ENCODE measurements at places on chromosomes 7 and 10. TPM values are rescaled to one million over a fixed set of nuclear protein-coding genes. Genes with fewer than 3 reads are reported as not detected.
A peak's percentile ranks its signal among the peaks of the same experiment; 100 is the strongest.

- no peak for DNase-seq
These were observed 10.8 kb upstream of the CLDN4 start for GRCh38 chr7:73820013-73820412.

DNA sequence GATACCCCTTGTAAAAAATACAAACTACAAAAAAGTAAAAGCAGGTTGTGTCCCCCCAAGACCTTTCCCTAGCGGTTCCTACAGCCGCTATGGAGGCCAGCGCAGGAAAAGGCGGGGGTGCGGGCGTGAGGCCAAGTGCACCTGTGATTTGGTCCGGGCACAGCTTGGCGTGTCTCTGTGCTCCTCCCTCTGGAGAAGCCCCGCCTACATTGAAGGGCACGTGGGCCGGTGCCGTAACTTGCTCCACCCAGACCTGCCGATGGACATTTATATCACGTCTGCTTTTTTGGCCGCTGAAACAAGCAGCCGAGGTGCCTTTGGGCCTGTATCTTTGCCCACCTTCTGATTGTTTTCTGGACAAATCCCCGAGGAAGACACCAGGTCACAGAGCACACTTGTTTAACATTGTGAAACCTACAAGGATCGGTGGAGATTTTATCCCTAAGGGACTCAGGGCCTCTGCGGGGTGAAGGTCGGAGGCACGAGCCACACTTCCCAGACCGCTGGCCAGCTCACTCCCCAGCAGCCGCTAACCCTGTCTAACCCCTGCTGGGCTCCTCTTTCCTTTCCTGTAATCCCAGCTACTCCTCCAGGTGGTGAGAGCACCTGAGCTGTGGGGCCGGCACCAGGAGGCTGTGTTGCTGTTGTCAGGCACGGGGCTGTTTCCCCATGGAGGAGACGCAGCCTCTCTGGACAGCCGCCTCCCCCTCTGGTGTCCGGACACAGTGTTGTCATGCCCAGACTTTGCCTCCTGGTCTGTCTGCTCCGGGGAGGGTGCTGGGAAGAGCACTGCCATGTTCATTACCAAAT lies 18.8 kb upstream of the INPP5A start:
- DNase-seq, result no peak

GRCh38 chr10:969473-970150 lies 18.6 kb upstream of the GTPBP4 start:
- no peak for DNase-seq

DNA sequence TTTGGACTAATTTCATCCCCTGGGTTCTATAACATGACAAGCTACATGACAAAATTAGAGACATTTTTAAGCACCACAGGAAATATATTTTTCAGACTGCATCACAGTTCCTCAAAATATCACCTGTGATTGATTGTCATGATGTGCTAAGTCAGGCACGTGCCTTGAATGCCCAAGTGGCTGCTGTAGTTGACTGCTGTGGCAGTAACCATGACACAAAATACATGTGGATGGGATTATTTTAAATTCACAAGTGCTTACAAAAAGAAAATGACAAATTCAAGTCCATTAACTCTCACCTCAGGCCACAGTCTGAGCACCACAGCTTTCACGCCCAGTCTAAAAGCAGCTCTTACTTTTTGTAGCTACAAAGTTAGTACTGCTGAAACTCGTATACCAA lies 45.5 kb downstream of the TNPO3 start:
- no peak for DNase-seq

DNA sequence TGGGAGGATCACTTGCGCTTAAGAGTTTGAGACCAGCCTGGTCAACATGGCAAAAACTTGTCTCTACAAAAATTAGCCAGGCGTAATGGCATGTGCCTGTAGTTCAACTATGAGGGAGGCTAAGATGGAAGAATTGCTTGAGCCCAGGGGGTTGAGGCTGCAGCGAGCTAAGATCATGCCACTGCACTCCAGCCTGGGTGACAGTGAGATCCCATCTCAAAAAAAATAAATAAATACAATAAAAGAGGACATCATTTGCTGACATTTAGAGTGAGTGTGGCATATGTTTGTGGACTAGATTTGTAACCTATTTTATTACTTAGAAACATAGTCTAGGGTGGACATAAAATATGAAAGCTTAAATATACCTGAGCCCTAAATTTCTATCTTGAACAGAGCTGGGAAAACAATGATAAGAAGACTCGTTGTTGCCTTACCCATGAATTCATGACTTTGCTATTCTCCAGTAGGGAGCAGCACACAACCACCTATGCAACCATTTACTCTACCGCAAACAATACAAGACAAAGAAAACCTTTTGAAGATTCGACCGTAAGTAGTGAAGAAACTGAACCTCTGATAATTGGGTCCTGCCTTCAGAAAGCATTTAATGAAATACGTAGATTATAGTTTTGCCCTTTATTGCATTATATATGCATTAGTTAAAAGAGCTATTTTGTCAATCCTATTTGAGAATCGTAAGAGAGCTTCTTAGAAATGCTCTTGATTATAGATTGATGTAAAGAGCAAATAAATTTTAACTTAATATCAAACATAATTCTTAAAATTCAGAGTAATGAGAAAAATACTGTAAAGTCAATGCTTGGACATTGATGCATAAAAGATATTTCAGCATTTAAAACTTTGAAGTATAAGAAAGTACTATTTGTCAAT lies 83.5 kb downstream of the GNAT3 start:
- peak; percentile 84 for DNase-seq

DNA sequence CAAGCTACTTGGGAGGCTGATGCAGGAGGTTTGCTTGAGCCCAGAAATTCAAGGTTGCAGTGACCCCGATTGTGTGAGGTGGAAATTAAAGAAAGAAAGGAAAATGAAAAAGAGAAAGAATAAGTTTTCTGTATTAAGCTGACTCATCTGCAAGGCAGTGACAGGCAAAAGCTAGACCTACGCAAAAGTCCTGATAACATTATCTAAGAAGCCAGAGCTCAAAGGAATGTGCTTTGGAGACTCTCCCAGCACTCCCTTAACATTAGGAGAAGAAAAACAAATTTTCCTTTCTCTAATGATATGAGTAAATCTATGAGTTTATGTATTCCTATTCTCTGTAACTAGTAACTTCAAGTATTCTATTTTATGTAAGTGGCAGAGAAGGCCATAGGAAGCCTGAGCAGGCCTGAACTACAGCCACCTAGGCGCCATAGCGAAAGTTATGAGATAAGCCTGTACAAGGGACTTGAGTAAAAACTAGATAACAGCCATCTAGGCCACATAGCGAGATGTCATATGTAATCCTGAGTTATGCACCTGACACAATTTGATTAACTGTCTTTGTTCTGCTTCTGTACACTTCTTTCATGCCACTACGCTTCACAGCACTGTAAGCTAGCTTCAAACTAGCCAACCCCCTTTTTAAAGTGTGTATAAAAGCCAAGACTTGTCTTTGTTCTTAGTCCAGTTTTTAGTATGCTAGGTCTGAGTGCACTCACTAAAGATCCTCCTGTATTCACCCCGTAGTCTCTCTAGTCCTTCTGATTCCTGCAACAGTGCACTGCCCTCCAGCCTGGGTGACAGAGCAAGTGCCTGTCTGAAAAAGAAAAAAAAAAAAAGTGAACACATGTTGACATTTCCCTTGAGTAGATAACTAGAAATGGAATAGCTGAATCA lies 9.4 kb upstream of the ZWINT start:
- DNase-seq, result peak; percentile 11

DNA sequence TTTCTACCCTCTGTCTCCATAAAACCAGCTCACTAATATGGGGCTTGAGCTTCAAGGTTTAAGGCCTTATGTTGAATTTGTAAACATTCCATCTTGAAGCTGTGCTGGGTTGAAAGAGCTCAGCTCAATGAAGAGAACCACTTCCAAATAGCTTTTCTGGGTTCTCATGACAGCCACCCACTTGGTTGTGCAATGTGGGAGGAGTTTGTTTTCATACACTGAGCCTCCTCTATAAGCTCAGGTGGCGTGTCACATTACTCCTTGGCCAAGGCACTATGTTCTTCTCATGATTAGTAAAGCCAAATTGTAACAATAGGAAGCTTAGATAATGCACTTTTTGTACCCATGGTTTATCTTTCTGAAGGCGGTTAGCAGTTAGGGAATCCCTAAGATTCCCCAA lies 265.6 kb downstream of the PTEN start:
- DNase-seq, result no peak

- no peak for DNase-seq
These were observed 9.6 kb downstream of the GPRIN2 start for GRCh38 chr10:46546591-46547540.

DNA sequence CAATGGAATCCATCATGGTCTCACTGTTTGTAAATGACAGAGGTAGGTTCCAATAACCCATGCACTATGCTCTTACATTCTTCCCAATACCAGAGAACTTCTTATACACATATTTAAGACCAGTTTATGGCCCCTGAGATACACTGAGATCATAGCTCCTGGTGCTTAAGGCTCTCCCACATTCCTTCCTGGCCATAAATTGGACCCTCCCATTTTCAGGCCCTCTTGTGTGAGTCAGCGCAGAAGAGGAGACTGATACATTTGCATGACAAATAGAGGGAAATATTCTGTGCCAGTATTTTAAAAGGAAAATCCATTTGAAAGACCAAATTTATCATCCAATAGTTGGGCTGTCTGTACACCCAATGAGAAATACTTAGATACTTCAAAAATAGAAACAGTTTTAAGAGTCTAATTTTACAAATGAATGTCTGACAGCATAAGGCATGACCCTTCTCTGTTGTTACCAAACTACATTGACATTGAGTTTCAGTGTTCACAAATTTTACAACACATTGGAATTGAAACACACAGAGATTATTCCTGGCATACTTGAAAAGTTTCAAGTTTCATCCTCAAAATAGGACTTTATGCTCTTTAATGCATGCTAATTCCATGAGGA lies 35.3 kb downstream of the SLC16A9 start:
- peak; percentile 62 for DNase-seq

DNA sequence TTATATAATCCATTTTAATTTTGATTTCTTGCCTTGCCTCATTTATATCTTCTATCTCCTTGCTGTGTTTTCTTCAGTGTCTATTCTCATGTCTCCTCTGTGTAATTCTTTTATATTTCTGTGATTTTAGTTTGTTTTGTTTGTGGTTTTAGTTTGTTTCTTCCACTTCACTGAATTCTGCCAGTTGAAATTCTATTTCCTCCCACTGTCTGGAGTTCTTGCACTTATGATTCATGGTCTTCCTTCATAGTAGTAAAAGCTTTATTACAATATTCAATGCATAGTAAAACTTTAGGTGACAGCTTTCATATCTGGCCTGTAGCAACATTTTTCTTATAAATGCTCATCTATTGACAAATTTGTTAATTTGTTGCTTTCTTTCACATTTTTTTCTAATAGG lies 113.3 kb downstream of the MAGI2 start:
- peak; percentile 28 for DNase-seq

GRCh38 chr10:45058580-45058979 lies 57.9 kb downstream of the ZNF22 start:
- no peak for DNase-seq

DNA sequence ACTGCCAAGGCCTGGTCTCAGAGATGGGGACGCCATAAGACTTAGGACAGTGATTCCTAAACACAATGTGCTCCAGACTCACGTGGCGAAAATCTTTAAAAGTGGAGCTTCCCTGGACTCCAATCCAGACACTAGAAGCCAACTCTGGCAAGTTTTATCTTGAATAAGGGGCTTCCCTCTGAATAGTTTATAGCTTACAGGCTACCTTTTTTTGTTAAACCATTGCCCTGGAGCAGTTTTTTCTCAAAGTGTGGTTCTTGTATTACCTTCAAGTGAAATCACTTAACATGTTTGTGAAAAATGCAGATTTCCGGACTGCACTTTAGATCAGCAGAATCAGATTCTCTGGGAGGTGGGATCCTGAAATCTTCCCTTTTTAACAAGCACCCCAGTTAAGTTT lies 171.7 kb upstream of the PHF14 start:
- no peak for DNase-seq

- peak; percentile 50 for DNase-seq
These were observed 15.5 kb downstream of the SVIL start for GRCh38 chr10:29619241-29619669.

GRCh38 chr7:57653262-57653830 lies 203.4 kb downstream of the ZNF716 start:
- no peak for DNase-seq

- DNase-seq, result no peak
These were observed 188.3 kb downstream of the DGKB start for GRCh38 chr7:14714161-14714728.

GRCh38 chr7:87483131-87483530 lies 7.7 kb upstream of the ABCB4 start:
- no peak for DNase-seq

DNA sequence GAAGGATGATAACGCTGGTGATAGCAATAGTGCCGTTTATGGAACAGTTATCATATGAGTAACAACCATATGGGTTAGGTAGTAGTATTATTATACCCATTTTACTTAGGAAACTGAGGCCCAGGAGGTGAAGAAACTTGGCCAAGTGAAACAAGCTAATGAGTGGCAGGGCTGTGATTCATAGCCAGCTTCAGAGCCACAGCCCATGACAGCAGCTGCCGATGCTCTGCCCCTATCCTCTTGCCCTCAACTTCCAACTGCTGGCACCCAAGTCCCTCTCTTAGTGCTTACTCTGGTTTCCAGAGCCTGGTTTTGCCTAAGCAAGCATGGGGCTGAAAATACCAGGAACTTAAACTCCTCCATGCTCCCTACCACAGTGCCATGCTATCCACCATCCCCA lies 12.3 kb downstream of the SH3PXD2A start:
- peak; percentile 62 for DNase-seq

GRCh38 chr10:131786756-131787605 lies 113.8 kb upstream of the PPP2R2D start:
- DNase-seq, result peak; percentile 17

DNA sequence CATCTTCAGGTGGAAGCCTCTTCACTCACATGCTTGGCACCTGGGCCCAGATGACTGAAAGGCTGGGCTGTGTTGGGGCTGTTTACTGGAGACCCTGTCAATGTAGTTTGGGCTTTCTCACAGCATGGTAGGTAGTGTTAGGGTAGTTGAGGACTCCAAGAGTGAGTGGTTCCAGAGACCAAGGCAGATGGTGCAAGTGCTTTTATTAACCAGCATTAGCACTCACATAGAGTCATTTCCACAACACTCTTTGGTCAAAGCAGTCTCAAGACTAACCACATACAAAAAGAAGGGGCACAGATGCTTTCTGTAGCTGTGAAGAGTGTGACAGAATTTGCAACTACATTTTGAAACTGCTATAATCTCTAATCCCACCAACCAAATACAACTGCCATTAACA lies 135.0 kb downstream of the RTKN2 start:
- DNase-seq, result no peak

DNA sequence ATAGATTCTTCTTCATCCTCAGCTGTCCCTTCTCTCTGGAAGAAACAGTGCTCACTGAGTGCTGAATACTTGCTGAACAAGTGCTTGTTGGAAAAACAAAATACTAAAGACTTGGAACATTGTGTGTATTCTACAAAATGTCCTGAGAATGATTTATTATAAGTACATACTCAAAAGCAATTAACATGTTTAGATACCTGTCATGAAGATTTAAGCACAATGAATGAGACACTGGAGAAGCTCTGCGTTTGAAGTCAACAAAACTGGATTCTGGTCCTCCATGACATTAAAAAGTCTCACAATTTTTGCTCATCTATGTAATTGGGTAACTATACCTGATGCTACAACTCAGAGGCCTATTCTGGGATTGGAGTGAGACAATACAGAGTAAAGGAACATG lies 34.8 kb upstream of the LAMB1 start:
- no peak for DNase-seq

Gene KCNIP2
- 0.17 TPM for total RNA-seq

Gene ADCK2
- 20.8 TPM for total RNA-seq

Gene LRRN3
- 0.69 TPM for total RNA-seq

Gene SLC26A4
- 59.2 TPM for total RNA-seq

Gene HTRA1
- 1,894 TPM for total RNA-seq

Gene OR2A12
- total RNA-seq, result not detected

Gene PON1
- not detected for total RNA-seq

Gene ZNF107
- total RNA-seq, result 11.3 TPM

Gene ABCA13
- 3.4 TPM for total RNA-seq

Gene ALOX5
- not detected for total RNA-seq

Gene OR6B1
- not detected for total RNA-seq

All from LHCN-M2 (cell line).